Activated CD8-positive, alpha-beta memory T cell treated with anti-CD3 and anti-CD28 coated beads, Interleukin-2, amount 10 ng/mL, durations not matched to agents 7 days and 5 days (primary cell): ENCODE measurements at places on chromosomes 2 and 18. TPM values are rescaled to one million over a fixed set of nuclear protein-coding genes. Genes with fewer than 3 reads are reported as not detected.

GRCh38 chr18:78721238-78721875 lies 258.3 kb upstream of the SALL3 start:
- no peak for DNase-seq
- no peak overlapping the region for H3K4me3 ChIP-seq
- H3K27me3 ChIP-seq = peaks cover 16% of the 10 kb centered on the region
- H3K36me3 ChIP-seq = no peaks in the 10 kb centered on the region
- H3K27ac ChIP-seq = no peak overlapping the region
- H3K4me1 ChIP-seq = no peaks in the 10 kb centered on the region

DNA sequence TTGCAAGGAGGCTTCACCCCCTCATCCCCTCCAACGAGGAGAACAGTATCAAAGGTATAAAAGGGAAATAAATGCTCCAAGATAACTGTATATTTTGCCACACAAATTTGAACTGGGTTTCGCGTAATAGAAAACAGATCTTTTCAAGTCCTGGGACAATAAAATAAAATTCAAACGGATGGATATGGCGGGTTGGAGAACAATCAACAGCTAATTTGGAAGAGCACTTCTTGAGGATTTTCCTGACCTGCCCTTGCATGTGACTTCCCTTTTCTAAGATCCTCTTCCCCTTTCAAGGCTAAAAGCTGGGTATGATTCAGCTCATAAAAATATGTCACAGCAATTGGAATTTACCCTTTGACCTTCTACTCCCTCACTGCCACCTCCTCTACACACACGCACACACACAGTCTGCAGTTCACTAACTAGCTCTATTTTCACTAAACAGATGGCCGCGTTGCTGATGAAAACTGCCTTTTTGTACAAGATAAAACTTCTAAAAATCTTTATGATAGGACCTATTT lies 386.9 kb downstream of the FIGN start:
- H3K4me3 ChIP-seq = no peak overlapping the region
- H3K27me3 ChIP-seq = peaks cover 5% of the 10 kb centered on the region
- no peak overlapping the region for H3K27ac ChIP-seq
- H3K4me1 ChIP-seq = no peaks in the 10 kb centered on the region
- H3K36me3 ChIP-seq = no peaks in the 10 kb centered on the region

- no peak overlapping the region for H3K27ac ChIP-seq
- H3K27me3 ChIP-seq = peaks cover 13% of the 10 kb centered on the region
- H3K4me1 ChIP-seq = no peaks in the 10 kb centered on the region
- no peaks in the 10 kb centered on the region for H3K36me3 ChIP-seq
Measured at GRCh38 chr2:236604575-236605344, 35.1 kb downstream of the ACKR3 start.

GRCh38 chr2:149561309-149561926 lies 26.2 kb downstream of the MMADHC start:
- H3K27me3 ChIP-seq = peaks cover 3% of the 10 kb centered on the region
- peaks cover 2% of the 10 kb centered on the region for H3K36me3 ChIP-seq
- H3K4me1 ChIP-seq = peaks cover 5% of the 10 kb centered on the region

CPO gene
- not detected for total RNA-seq

IGFBP5 gene
- total RNA-seq = 0.02 TPM

CAPN14 gene
- 0.26 TPM for total RNA-seq

IL37 gene
- not detected for total RNA-seq

SERPINB11 gene
- not detected for total RNA-seq

MC2R gene
- total RNA-seq = not detected
